GOT3 (cell line): ENCODE measurements at places on chromosomes 12 and 14.

GRCh38 chr12:3186546-3187215 is 109.5 kb downstream of the TSPAN9 start:
- no peak for DNase-seq

DNA sequence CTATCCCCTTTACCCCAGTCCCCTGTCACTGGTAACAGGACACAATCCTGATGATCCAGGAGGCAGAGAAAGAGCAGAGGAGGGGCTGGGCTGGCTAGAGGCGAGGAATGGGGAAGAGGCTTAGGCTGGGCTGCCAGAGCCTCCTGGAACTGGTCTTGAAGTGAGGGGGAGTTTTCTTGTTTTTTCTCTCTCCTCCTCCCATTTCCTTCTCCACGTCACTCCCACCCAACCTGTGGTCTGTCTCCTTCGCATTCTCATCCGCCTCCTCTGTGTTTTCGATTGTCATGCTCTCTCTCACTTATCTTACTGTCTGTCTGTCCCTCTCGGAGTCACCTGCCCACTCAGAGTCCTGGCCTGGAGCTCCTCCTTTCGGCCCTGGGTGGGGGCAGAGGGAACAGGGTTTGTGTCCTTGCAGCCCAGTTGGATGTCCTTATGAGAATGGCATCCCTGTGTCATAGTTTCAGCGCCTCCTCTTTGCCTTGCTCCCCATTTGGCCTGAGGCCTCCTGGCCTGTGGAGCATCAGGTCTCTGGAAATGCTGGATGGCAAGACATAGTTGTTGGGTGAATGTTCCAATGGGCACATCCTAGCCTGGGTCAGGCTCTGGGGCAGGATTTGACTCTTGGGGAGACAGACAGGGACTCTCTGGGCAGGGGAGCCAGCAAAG is 3.4 kb upstream of the KRT80 start:
- no peak for DNase-seq

GRCh38 chr12:131368668-131369071 is 342.2 kb upstream of the SFSWAP start:
- DNase-seq = no peak

DNA sequence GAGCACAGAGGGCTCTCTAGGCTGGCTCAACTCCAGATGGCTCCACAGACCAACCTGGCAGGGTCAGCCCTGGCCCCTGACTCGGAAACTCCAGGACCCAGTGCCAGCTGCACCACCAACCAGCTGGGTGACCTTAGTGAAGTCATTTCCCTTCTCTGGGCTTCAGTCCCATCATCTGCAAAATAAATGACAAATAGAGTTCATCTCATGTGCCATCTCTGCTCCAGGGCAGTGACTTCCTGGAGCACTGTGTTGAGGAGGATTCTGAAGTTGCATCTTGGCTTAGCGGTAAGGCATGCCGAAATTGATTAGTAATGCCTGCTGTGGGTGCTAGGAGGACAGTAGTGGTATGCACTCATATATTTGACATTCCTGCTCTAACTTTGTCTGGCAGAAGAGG is 31.5 kb downstream of the DTX1 start:
- DNase-seq = no peak

DNA sequence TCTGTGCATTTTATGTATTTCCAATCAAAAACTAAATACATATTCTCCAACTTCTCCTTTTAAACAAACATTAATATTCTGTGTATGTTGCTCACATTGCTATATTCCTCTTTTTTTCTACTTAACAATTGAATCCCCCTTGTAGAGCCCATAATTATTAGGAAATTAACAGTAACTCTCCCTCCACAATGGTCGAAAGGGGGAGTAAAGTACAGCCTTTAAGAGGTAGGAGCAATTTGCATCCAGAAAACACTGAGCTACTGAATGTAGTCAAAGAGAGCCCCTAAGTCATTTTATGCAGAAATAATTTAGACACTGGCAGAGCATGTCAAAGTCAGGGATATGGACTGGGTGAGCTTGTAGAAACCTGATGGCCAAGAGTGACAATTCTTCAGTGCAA is 57.2 kb upstream of the SCN8A start:
- DNase-seq = no peak

DNA sequence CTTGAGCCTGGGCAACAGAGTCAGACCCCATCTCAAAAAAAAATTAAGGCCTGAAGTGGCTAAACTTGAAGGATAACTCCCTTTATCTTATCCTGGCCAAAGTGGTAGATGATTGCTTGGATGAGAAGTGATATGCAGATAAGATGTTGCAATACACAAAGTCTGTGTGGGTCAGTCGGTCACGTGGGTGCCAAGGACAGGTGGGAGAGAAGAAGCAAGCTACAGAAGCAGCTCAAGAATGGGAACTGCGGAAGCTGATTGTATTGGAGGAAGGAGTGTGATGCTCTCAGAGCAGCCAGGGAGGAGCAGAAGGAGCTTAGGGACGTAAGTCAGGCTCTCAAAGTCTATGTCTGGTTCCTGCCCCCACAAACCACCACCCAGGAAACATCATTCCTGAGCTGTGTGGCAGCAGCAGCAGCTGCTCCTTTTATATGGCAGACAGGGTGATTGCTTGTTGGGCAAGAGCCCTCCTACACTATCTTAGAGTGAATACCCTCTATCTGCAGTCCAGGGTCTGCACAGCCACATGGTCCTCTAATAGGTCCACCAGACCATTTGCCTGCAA is 54.5 kb downstream of the ATP2A2 start:
- DNase-seq = no peak

DNA sequence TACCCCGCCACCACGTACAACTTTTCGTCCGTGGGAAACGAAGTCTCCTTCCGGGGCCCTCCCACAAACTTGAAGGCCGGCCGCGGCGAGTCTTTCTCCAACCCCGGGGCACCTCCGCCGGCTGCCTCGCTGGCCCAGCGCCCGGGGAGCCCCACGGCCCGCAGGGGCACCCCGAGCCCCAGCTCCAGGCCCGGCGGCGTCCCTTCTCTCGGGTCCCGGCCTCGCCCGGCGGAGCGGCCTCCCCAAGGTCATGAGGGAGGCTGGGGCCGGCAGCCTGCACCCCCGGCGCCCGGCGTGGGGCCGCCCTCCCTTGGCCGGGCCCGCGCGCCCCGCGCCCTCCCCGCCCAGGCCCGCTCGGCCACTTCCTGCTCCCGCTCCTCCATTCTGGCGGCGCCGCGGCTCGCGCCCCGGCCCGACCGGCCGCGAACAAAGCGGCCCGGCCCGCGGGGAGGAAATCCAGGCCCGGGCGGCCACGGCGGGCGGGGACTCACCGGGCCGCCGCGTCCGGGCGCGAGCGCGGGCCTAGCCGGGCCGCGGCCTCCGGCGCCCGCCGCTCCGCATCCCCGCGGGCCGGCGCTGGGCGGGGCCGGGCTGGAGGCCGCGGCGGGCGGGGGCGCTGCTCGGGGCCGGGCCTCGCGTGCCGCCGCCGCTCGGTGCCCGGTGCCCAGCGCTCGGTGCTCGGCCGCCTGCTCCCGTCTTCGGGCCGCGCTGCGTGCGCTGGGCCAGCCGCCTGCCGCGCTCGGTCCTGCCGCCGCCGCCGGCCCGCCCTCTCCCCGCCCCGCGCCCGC is at the start of gene AKT1:
Gene AKT1, minus strand, starts transcription at position 756 of the 788 bp plus-strand sequence. CDS start 3,105 bp downstream, outside the sequence.
- DNase-seq = no peak

DNA sequence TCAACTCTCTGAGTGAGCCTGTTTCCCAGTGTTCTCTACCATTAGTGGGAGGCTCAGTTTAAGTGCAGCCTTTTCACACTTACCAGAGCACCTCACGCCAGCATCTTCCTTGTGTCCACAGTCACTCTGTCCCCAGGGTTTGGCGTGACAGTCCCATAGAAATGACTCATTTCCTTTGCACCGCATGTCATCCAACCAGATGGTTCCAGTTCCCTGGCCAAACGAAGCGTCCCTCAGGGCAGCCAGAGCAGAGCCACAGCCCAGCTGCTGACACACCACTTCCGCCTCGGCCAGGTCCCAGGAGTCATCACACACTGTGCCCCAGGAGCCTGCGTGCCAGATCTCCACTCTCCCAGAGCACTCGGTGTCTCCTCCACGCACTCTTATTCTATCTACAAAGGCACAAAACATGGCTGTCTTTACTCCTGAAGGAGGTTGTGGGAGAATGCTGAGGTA is 65.4 kb downstream of the ACSM4 start:
- DNase-seq = no peak

GRCh38 chr12:99901181-99901580 is 83.6 kb downstream of the ANKS1B start:
- no peak for DNase-seq

GRCh38 chr14:70057519-70058136 is 131.1 kb downstream of the SLC8A3 start:
- DNase-seq = no peak

DNA sequence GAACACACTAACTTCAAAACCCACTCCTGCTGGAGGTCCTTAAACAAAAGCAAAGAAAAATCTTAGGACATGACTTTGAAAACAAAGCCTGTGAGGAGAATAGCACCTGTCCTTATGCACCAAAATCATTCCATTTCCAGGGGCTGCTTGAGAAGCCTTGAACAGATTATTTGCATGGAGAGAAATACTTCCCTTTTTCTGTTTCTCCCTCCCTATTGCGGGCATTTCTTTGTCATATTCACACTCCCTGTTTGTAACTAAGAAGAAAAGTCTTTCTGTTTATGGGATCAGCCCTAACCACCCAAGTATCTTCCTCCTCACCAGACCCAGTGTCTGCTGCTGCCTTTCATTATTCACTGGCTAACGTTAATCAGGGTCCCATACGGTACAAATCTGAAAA is 218.8 kb downstream of the DPF3 start:
- DNase-seq = no peak

GRCh38 chr12:52007158-52007921 is 594 bp downstream of the TAMALIN start:
- DNase-seq = no peak

- DNase-seq = no peak
Measured at GRCh38 chr12:75970310-75970709, 61.3 kb downstream of the PHLDA1 start.

DNA sequence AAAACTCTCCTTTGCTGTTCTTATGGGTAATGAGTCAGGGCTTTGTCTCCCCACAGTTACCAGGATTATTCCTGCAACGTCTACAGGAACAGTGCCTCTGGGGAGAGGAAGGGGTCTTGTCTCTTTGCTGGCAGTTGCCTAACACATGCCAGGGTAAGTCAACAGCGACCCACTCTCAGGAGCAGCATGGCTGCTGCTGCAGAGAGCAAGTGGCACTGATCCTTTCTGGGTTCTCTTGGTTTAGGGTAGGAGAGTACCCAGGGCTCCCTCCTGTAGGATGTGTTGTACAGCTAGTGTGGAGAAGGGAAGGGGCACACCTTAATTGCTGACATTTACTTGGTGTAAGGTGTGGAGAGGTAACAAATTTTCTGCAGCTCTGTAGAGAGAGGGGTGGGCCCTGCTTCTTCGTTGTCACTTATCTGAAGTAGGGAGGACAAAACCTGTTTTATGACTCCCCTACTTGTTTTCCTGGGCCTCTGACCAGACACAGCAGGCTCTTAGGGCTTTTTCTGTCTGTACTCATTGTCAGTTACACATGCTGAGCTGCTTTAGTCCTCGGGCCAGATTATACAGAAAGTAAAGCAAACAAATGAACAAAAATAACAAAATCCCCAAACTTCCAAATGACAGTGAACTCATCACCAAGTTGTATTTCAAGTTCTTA is 168.2 kb downstream of the ACSS3 start:
- DNase-seq = no peak

- DNase-seq = no peak
Measured at GRCh38 chr12:46904406-46905238, 78.8 kb upstream of the SLC38A4 start.

DNA sequence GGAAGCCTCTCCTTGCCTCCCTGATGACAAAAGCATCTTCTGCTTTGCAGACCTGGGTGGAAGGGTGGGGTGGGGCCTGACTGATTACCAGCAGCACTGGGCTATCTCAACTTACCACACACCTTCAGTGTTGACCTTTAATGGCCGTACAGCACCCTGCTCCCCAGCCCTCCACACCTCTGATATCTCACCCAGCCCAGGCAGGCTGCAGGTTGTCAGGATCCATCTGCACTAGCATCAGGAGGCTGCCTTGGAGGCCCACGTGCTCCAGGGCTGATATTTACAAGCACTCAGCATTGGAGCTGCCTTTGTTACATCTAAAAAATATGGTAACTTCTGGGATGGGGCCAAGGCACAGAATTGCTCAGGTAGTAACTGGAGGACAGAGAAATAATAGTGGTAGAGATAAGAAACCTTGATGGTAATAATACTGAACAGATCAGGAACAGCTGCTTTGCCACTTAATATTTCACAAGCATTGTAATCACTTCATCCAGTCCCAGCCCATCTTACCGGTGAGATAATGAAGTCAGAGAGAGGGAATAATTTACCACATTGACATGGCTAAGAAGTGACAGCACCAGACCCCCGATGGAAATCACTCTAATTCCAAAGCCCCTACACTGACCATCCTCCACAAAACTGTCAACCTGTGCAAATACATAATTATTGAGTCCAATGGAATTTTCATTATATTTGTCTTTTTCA is 125.2 kb upstream of the RFLNA start:
- no peak for DNase-seq

- no peak for DNase-seq
Measured at GRCh38 chr12:62259631-62259992, 592 bp upstream of the USP15 start.

DNA sequence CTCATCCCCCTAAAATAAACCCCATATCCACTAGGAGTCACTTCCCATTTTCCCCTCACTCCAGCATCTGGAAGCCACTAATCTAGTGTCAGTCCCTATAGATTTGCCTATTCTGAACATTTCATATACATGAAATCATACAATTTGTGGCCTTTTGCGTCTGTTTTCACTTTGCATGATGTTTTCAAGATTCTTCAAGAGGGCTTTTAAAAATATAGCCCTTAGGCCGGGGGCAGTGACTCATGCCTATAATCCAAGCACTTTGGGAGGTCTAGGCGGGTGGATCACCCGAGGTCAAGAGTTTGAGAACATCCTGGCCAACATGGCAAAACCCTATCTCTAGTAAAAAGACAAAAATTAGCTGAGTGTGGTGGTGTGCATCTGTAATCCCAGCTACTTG is 104.7 kb downstream of the VEZT start:
- no peak for DNase-seq

DNA sequence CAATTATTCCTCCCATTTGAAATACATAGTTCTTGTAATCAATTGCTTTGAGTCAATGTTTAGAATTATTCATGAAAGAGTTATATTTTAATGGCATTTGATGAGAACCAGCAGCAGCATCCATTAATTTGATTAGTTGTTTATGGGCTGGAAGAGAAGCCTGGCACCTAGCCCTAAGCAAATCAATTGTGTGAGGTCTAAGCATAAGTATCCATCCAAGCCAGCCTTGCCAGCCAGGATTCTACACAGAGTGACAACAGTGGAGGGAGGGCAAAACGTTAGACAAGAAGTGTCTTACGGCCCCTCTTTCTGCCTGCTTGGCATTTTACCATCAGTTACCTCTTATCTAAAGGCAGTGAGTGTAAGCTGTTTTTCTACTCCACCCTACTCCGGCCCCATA is 478.5 kb downstream of the NELL2 start:
- DNase-seq = no peak

GRCh38 chr14:103343164-103343879 is 9.3 kb downstream of the EIF5 start:
- no peak for DNase-seq
